ENCODE measurements at places on chromosomes 12 and 14. TPM values are rescaled to one million over a fixed set of nuclear protein-coding genes. Genes with fewer than 3 reads are reported as not detected.

GRCh38 chr14:22748631-22749068, 17.8 kb upstream of the OXA1L start:
- no peak for DNase-seq
- no peak overlapping the region for H3K27ac ChIP-seq
- H3K4me3 ChIP-seq, result no peak overlapping the region
- H3K36me3 ChIP-seq, result no peaks in the 10 kb centered on the region
- H3K4me1 ChIP-seq, result no peaks in the 10 kb centered on the region

DNA sequence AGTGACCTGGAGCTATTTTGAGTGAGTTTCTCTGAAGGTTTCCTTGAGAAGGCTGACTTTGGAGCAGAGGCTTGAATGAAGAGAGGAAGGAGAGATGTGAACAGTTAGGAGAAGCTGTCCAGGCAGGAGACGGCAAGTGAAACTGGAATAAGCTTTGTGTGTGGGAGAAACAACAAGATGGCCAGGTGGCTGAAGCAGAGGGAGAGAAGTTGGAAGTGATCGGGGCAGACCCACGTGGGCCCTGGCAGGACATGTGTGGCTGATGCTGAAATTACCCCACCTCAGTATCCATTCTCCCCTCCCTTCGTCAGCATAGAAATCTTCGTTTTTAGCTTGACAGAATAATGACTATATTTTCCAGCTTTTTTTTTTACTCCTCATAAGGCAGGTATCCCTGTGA, 809.2 kb upstream of the TMEM132C start:
- H3K27me3 ChIP-seq, result peaks cover 10% of the 10 kb centered on the region
- no peak for DNase-seq
- no peak overlapping the region for H3K4me3 ChIP-seq

Gene DHRS2
- not detected for total RNA-seq

DNA sequence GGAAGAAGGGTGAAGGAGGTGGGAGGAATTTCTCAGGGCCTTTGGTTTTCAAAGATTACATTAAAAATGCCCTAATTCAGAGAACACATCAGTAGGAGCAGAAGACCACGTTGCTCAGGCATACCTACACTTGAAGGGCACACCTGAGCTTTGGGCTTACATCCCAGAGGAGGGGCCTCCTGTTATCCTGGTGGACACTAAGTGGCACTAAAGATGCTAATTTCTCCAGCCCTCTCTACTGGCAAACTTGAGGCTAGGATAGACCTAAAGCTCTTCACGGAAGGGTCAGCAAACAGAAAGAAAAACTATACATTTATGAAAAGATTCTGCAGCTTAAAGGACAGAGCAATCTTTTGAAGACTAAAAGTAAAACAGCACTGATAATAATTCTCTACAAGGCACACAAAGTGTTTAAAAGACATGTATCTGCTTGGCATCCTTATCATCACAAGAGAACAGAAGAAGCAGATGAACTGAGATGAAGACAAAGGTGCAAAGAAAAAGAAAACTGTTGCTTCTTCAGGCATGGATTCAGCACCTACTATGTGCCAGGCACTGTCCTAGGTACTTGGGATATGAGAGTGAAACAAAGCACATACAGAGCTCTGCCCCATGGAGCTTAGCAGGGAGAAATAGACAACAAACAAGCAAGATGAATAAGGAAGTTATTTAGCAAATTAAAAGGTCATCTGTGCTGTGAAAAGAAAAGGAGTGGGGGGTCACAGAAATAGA, 137.5 kb downstream of the NUAK1 start:
- no peak for DNase-seq
- H3K27ac ChIP-seq, result no peak overlapping the region
- H3K4me1 ChIP-seq, result no peaks in the 10 kb centered on the region
- no peaks in the 10 kb centered on the region for H3K27me3 ChIP-seq
- H3K4me3 ChIP-seq, result no peak overlapping the region

Gene LRRK2
- total RNA-seq, result 32.8 TPM

- no peaks in the 10 kb centered on the region for H3K4me1 ChIP-seq
- H3K27me3 ChIP-seq, result no peaks in the 10 kb centered on the region
- no peak for DNase-seq
- H3K4me3 ChIP-seq, result no peak overlapping the region
- no peak overlapping the region for H3K27ac ChIP-seq
Observed at GRCh38 chr14:33257796-33258195, 319.1 kb downstream of the NPAS3 start.

- no peaks in the 10 kb centered on the region for H3K27me3 ChIP-seq
- no peak for DNase-seq
- no peaks in the 10 kb centered on the region for H3K36me3 ChIP-seq
- H3K4me1 ChIP-seq, result peaks cover 3% of the 10 kb centered on the region
- peak overlapping the region; percentile 98 for H3K4me3 ChIP-seq
Observed at GRCh38 chr12:12559719-12560296, 2.9 kb downstream of the DUSP16 start.

All from uterus (tissue), 4 donors.